ENCODE measurements at places on chromosomes 13 and 19.

GRCh38 chr13:114211446-114212157 lies 23.1 kb upstream of the CDC16 start:
- no peak for DNase-seq

DNA sequence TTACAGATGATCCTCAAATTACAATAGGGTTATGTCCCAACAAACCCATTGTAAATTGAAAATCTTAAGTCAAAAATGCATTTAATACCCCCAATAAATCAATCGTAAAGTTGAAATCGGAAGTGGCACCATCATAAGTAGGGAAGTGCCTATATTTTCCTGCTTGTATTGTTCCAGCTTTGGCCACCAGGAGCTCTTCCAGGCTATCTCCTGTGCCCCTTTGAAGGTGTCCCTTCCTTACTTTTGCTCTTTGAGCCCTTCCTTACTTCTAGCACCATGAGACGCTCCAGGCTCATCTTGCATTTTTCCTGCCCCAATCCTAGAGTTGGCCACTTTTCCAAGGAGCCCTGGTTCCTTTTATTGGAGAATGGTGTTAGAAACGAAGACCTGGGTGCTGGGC lies 163.0 kb upstream of the TSC22D1 start:
- DNase-seq, result no peak

- DNase-seq, result no peak
Observed at GRCh38 chr13:48158290-48158689, 63.4 kb upstream of the MED4 start.

DNA sequence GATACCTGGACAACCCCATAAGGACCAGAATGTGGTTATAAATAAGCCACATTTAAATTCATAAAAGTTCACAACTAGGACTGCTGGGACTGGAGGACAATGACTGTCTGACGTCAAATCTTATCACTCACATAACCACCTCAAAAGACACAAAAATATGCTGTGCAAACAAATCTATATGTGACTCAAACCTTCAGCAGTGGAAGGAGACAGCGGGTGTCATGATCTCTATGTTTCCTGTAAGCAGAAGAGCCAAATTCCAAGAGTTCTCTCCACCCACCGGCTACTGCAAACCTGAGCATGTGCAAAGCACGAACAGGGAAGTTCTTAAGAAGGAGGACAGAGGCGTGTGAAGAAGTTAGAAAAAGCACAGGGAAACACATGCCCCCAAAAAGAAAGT lies 113.2 kb downstream of the MYCBP2 start:
- no peak for DNase-seq

DNA sequence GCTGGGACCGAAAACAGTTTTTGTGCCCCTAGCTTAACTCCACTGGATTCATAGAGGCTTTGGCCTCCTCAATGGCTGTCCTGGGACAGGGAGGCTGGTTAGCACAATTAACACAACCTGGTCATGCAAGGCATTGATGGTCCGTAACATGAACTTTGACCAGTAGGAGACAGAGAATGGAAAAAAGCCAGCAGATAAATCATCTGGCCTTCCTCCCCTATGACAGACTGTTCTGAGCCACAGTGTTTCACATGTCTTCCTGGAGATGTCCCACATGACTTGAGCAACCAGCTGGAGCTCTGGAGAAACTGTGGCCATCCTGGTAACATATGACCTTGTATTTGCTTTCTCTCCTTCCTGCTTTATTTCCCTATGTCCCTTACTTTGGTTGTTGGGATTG lies 244.2 kb downstream of the UQCRFS1 start:
- DNase-seq, result no peak

GRCh38 chr13:31775686-31776085 lies 36.4 kb downstream of the RXFP2 start:
- no peak for DNase-seq

DNA sequence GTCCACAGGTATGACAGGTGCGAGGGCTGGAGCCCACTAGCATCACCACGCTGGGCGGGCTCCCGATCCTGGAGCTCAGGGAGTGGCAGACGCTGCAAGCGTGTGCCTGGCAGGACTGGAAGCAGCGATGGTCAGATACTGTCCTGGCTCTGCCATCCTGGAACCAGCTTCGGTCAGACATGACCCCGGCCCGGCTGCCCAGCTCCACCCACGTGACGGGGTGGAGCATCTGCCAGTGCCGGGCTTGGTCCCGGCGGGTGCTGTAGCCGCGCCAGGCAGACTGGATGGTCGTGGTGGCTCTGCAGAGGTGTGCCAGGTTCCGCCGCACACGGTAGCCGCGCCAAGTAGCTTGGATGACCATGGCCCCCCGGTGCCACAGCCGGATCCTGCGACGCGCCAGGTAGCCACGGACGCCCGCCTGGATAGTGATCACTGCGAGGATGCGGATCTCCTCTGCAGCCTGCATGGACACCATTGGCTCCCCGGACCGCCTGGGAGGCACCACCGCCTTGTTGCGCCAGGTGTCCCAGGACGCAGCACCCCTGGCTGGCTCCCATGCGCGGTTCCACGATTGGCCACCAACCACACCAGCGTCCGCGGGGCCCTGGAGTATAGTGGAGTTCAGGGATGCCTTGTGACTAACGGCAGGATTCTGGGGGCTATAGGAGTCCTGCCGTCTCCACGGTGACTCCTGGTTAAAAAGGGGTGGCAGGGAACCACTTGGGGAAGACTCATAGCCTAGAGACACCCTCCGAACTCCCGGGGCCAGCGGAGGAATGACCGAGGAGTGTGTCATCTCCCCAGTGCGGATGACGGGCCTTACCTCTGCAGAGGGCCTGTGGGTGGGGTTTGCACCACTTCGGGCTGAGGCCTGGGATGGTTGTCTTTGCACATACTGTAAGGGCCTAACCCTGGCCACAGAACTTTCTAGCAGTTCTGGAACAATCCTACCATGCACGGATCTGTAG lies 16.5 kb downstream of the IQCN start:
- DNase-seq, result no peak

- DNase-seq, result no peak
Observed at GRCh38 chr19:6056282-6056741, 54.0 kb downstream of the RFX2 start.

- no peak for DNase-seq
Observed at GRCh38 chr13:102793611-102794355, 5.0 kb downstream of the POGLUT2 start.

GRCh38 chr13:79018166-79018565 lies 359.2 kb upstream of the OBI1 start:
- no peak for DNase-seq

GRCh38 chr13:111476197-111476596 lies 155.8 kb downstream of the TEX29 start:
- DNase-seq, result no peak

DNA sequence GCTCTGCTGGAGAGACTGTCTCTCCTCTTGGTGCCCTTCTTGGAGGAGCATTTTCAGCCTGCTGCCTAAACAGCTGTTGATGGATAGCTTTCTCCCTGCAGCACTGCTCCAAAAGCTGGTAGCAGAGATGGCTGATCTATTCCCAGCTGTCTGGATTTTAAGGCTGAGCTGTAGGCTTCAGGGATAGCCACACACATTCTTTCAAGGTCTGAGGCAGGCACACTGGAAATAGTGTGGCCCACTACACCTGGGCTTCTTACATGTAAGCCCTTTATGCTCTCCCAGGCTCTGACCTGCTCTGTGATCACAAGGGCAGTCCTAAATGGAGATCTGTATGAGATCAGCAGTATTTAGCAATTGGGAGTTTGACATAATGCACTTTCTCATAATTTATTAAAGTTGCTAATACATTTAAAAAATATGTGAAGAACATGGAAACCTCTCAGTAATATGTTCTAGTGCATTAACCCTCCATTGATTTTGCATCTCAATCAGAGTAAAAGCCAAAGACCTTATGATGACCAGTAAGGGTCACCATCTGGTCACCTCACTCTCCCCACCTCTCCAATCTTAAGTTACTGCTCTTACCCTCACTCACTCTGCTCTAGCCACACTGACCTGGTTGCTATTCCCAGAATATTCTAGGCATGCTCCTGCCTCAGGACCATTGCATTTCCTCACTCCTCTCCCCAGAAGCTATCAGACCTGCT lies 91.6 kb downstream of the MBNL2 start:
- DNase-seq, result no peak

GRCh38 chr13:77698201-77699058 lies 943 bp downstream of the SLAIN1 start:
- peak; percentile 57 for DNase-seq

GRCh38 chr13:51524312-51524711 lies 60.0 kb upstream of the WDFY2 start:
- DNase-seq, result no peak

- peak; percentile 51 for DNase-seq
Observed at GRCh38 chr19:16382775-16383543, 58.3 kb downstream of the KLF2 start.

DNA sequence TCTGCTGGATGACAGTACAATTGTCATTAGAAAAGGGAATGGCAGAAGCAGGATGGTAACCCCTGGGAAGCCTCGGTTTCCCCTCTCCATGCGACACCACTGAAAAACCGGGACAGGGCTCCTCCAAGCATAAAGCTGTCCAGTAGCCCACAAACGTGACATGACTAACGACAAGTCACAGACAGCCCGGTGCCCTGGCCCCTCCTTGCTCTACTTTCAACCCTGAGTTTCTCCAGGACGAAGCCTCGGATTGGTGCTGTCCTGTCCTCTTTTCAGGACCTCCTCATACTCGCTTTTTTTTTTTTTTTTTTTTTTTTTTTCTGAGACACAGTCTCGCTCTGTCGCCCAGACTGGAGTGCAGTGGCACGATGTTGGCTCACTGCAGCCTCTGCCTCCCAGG lies 16.3 kb downstream of the DPP9 start:
- no peak for DNase-seq

GRCh38 chr19:29422486-29423085 lies 103.2 kb upstream of the VSTM2B start:
- DNase-seq, result no peak

GRCh38 chr13:105894697-105895096 lies 640.8 kb downstream of the EFNB2 start:
- no peak for DNase-seq

DNA sequence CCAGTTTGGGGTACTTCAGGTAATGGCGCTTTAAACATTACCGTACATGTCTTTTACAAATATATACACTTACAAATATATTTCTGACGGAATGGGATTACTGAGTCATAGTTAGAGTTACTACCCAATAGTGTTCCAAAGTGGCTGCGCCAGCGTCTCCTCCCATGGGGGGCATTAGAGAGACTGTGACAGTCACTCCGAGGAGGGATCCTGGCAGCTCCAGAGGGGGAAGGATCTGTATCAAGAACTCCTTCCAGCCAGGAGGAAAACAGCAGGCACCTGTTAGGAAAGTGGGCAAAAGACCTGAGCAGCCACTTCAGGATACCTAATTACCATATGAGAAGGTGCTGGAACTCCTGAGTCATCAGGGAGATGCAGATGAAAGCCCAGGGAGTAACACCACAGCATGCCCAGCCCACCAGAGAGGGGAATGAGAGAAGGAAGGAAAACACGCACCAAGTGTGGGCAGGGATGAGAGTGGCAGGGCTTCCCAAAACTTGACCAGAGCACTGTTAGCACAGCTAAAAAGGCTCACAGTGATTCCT lies 52.9 kb downstream of the SLC7A9 start:
- DNase-seq, result no peak

GRCh38 chr13:31073859-31074718 lies 87.6 kb downstream of the HSPH1 start:
- DNase-seq, result peak; percentile 65

DNA sequence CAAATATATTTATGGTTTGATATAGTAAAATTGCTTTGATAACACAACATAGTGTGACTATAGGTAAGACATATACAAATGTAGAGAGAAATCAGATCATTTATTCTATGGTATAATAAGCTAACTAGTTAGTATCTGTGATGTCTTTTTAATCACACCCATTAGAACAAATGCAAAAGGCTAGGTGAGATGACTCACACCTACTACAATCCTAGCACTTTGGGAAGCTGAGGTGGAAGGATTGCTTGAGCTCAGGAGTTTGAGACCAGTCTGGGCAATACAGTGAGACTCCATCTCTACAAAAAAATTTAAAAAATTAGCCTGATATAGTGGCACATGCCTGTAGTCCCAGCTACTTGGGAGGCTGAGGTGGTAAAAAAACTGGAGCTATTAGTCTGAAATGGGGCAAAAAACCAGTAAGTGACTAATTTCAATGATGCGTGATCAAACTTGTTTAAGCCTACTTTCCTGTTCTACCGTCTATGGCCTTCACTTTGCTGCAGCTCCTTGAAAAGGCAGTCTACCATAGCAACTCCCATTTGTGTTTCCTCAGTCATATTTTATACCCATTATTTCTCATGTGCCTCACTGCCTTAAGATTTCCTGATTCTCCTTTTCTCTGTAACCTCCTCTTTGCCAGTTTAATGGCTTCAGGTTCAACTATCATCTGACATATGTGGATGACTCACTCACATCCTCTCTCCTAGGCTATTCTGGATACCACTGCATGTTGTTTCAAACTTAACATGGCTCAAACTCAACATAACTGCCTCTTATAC lies 12.5 kb downstream of the ALG5 start:
- no peak for DNase-seq

DNA sequence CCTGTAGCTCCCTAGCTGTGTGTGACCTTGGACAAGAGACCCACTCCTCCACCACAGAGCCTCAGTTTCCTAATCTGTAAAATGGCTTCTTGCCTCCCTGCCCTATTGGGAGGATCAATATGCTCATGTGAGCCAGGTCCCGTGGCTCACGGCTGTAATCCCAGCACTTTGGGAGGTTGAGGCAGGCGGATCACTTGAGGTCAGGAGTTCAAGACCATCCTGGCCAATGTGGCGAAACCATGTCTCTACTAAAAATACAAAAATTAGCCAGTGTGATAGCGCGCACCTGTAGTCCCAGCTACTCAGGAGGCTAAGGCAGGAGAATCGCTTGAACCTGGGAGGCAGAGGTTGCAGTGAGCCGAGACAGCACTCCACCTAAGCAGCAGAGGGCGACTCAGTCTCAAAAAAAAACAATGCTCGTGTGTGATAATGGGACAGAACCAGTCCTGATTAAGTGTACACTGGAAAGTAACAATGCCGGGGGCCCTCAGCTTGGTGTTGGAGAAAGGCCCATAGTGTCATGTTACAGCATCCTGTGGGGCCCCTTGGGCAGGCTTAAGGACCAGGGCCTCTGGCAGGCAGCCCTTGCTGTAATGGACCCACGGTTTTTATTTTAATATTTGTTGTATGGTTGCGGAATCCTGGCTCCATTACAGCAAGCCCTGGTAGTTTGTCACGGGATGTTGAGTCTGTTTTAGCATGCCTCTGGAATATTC lies 6.8 kb downstream of the RPS11 start:
- no peak for DNase-seq

DNA sequence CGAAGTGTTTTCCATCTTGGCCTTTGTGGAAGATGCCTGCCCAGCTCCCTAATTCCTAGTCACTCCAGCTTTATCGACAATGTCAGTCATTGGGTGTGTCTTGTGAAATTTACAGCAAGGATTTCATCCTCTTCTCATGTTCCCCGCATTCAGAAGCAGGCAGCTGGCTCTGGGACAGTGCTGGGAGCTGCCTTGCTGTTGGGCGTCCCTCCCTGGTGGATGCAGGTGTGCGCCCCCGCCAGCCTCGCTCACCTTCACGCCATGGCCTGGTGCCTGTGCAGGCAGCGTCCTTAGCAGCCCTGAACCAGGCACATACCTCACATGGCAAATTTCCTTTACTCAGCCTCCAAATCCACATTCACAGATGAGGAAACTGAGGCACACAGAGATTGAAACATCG lies 39.7 kb upstream of the TFDP1 start:
- DNase-seq, result no peak

Data from stimulated activated naive CD8-positive, alpha-beta T cell treated with anti-CD3 and anti-CD28 coated beads, Interleukin-15, amount 100 ng/mL, for 72 hours (primary cell).